Activated CD8-positive, alpha-beta T cell treated with anti-CD3 and anti-CD28 coated beads for 36 hours (primary cell): ENCODE measurements at places on chromosomes 1 and 21.

- DNase-seq = peak; percentile 2
These were observed 9.4 kb downstream of the COL6A1 start for GRCh38 chr21:45990741-45991605.

DNA sequence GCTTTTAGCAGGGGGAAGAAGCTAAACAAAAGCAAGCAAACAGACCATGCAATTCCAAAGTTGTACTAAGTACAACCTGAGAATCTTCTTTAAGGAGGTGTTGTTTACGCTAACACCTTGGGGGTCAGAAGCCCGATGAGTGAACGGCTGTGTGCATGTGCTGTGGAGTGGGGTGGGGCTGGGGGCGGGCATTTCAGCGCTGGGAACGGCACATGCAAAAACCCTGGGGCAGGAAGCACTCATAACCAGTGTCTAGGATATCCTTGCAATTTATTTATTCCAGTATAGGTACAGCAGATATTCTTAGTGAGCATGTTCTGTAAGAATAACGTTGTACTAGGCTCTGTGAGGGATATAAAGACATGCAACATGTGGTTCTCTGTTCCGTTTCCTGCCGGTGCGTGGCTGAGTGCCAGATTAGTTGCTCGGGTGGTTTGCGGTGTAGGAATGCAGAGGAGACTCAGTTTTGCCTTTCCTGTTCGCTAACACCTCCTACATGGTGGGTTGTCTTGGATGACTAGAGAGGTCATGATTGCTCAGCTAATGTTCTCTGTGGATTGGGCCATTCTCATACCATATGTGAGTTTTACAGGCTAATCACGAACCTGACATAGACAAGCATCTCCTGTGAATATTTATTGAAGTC is 3.7 kb downstream of the FASLG start:
- DNase-seq = peak; percentile 96

GRCh38 chr1:214396330-214396729 is 115.4 kb downstream of the SMYD2 start:
- no peak for DNase-seq

- peak; percentile 89 for DNase-seq
These were observed 28.5 kb upstream of the KCNA2 start for GRCh38 chr1:110634455-110635311.

DNA sequence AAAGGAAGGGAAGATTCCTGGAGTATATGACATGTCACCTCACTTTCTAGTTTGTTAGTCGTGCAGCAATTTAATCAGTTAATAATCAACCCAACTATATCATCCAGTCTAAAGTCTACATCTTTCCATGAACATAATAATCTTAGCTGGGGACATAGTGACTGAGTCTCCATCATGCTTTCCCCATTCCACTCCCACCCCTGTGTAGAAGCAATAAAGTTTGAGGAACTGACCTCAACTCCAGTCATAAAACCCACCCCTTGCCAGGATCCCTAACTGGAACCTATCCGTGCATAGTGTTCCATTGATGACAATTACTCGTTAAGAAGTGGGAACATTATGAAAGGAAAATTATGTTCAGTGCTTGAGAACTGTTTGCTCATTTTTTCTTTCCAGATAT is 48.9 kb upstream of the MROH9 start:
- DNase-seq = no peak

GRCh38 chr1:193031431-193031830 is 27.7 kb downstream of the UCHL5 start:
- DNase-seq = no peak

- no peak for DNase-seq
These were observed 18.0 kb downstream of the TMEM81 start for GRCh38 chr1:205066141-205066818.

DNA sequence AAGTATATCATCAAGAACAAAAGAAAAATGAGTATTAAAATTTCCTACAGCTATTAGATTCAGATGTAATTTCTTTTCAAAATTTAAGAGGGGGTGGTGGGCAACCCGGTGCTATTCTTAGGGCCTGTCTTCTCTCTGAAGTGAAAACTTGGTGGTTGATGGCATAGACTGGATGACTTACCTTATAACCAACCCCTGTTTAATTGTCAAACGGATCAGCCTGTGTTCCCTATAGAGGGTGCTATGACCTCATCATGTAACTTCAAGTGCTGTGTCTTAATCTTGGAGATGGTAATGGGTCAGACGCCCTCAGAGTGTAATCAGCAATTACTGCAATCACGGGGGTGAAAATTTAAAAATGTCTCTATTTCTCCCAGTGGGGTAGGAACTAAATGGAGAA is 176.2 kb downstream of the PCP4 start:
- DNase-seq = no peak

- DNase-seq = no peak
These were observed 19.7 kb downstream of the COG2 start for GRCh38 chr1:230661976-230662375.

DNA sequence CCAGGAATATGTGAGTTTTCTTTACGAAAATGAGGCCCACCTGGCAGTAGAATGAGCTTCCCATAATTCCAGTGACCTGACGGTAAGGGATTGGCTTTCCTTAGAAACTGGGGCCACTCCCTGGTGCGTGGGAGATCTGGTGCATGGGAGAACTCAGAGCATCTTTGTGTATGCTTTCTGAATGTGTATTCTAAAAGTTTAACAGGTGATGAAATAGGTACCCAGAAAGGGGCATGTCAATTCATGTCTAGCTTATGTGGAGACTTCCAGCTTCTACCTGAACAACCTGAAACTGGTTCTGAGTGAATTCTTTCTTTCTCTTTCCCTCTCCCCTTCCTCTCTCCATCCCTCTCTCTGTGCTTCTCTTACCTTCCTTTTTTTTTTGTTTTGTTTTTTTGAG is 15.2 kb upstream of the FCRLA start:
- no peak for DNase-seq

DNA sequence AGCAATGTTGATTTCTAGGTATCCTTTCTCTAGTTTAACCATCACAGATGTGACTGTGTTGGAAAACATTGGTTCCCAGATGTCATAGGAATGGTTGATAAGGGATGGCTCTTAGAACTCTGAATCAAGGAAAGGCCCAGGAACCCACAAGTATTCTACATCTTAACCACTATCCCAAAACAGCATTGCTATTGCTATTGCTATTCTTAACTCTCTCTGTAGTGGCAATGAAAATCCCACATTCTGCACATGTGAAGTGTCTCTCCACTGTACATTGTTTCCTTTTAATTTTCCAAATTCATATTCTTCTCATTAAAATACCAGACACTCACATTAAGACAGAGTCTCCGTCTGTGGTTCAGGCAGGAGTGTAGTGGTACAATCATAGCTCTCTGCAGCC is 420.4 kb upstream of the RUNX1 start:
- no peak for DNase-seq

DNA sequence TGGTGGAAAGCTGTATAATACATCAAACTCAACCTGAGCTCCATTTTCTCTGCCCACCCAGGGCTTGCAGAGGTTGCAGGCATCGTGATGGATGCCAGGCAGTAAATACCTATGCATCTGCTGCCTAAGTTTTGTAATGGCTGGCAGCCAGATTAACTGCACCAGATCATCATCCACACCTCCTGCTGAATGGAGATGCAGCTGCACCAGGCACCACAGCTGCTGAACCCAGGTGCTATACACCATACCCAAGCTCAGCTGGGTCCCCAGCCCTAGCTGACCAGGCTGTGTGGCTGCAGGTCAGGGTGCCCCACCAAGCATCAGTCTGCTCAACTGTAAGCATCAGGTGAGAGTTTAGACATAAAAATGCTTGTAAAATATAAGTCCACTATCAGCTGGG is 6.7 kb upstream of the SNAPIN start:
- DNase-seq = no peak

- no peak for DNase-seq
These were observed 4.3 kb downstream of the PEA15 start for GRCh38 chr1:160209321-160210046.

DNA sequence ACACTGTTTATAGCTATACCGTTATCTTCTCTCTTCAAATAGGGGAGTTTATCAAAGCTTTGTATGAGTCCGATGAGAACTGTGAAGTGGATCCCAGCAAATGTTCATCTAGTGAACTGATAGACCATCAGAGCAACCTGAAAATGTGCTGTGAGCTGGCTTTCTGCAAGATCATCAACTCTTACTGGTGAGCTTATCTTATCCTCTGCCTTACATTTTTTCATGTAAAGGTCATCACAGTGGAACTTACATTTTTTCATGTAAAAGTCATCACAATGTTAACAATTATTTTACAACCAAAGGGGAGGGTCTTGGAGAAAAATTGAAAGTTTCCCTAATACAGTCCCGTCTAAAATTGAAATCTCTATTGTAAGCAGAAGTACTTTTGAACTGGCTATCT is 45.2 kb downstream of the CLEC20A start:
- DNase-seq = no peak

- DNase-seq = no peak
These were observed 339.5 kb downstream of the PLA2G4A start for GRCh38 chr1:187168297-187168696.

- no peak for DNase-seq
These were observed 48.2 kb downstream of the SYT6 start for GRCh38 chr1:114105421-114105979.
